ENCODE measurements at places on chromosomes 2 and 18.

- no peak for DNase-seq
Measured at GRCh38 chr2:39855856-39856255, 76.8 kb upstream of the THUMPD2 start.

DNA sequence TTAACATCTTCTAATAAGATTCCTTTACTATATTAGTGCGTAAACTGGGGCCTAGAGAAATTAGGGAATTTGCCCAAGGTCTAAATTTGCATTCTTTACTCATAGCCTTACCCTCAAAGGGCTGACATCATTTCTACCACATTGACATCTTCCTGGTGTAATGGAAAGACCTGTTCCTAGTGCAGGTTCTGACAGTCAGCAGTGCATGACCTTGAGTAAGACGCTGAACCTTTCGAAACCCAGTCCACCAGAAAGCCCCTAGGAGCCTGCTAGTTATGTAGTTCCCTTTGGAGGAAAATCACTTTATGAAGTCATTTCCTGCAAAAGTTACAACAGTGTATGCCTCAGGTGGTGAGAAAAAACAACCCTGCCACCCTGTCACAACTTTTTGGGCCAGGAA lies 388.3 kb downstream of the TNS1 start:
- no peak for DNase-seq

GRCh38 chr2:173145454-173145853 lies 69.8 kb downstream of the MAP3K20 start:
- DNase-seq = no peak

DNA sequence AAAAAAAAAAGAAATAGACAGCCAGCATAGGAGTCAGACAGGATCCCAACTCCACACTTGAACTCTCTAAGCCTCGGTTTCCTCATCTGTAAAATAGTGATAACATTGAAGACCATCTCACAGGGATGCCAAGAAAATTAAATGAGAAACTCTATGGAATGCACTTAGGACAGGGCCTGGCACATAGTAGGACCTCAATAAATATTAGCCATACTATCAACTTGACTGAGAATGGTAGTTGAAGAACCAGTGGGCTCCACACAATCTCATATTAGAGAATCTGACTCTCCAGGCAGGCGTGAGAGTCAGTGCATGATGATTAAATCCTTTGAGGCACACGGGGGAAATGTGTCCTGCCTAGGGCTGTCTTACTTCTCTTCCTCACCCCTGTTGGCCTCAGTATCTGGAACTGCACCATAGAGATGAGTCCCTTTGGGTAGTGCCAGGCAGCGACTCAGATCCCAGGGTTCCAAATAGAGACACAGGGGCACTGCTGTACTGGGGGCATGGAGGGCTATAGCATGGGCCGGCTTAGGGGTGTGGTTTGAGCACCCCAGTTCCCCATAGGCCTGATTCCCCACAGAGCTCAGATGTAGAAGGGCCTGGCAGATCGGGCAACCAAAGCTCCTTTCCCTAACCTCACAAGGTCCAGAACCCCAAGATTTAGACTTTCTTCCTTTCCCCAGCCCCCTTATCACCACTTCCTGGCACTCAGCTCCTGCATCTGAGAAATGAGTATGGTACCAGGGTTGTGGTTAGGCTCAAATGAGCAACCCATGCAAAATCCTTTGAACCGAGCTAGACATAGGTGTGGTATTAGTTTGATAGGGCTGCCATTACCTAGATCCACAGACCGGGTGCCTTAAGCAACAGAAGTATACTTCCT lies 51.3 kb upstream of the CAB39 start:
- DNase-seq = no peak

- no peak for DNase-seq
Measured at GRCh38 chr2:140498360-140498759, 1632.5 kb downstream of the LRP1B start.

- no peak for DNase-seq
Measured at GRCh38 chr18:48709371-48710062, 170.7 kb downstream of the CTIF start.

- no peak for DNase-seq
Measured at GRCh38 chr2:85852937-85853498, 35.8 kb downstream of the ST3GAL5 start.

GRCh38 chr18:53864770-53865169 lies 359.7 kb downstream of the MBD2 start:
- no peak for DNase-seq

GRCh38 chr18:51134721-51135120 lies 62.8 kb downstream of the MEX3C start:
- DNase-seq = no peak

DNA sequence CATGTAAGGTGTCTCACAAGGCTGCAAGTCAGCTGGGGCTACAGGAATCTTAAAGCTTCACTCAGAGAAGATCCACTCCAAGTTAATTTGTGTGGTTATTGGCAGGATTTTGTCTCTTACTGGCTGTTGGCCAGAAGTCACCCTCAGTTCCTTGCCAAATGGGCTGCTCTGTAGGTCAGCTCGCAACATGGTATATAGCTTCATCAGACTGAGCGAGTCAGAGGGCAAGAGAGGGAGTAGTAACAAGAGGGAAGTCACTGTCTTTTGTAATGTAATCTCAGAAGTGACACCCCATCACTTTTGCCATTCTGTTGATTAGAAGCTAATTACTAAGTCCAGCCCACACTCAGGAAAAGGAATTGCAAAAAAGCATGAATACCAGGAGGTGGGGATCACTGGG lies 119.5 kb downstream of the LRRTM1 start:
- no peak for DNase-seq

GRCh38 chr2:36413218-36413617 lies 57.6 kb downstream of the CRIM1 start:
- DNase-seq = no peak

- DNase-seq = no peak
Measured at GRCh38 chr18:10559553-10560451, 34.0 kb downstream of the NAPG start.

DNA sequence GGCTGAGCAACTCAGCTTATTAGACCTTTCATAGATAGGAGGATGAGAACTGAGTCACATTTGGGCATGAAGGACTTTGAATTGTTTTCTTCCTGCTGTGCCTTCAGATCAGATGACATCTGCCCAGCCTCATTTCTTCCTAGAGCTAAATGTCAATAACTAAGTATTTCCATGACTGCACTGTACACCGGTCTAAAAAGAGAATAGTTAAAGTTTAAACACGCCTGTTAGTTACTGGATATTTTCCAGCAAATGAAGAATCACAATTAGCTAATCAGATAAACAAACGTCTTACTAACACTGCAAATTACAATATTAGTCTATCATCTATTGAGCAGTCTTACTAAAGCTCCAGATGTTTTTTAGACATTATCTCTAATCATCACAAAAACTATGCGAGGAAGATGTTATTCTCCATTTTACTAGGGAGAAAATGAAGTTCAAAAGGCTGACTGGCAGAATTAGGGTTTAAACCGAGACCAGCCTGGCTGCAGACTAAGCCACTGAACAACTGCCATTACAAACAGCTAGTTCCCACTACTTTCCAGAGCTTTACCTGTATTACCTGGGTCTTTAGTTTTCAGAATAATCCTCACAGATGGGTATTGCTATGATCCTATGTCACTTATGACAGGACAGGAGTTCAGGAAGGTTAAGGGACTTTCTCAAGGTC lies 69.4 kb upstream of the ZNF397 start:
- no peak for DNase-seq

GRCh38 chr18:38923126-38923525 lies 1357.5 kb upstream of the CELF4 start:
- no peak for DNase-seq

GRCh38 chr2:68643011-68643873 lies at the start of gene PROKR1:
Gene PROKR1, plus strand, starts transcription at chr2:68643579. Its CDS starts 2,243 bp downstream, at chr2:68645822.
- no peak for DNase-seq

GRCh38 chr2:160993654-160994061 lies 166.6 kb upstream of the TANK start:
- DNase-seq = no peak

DNA sequence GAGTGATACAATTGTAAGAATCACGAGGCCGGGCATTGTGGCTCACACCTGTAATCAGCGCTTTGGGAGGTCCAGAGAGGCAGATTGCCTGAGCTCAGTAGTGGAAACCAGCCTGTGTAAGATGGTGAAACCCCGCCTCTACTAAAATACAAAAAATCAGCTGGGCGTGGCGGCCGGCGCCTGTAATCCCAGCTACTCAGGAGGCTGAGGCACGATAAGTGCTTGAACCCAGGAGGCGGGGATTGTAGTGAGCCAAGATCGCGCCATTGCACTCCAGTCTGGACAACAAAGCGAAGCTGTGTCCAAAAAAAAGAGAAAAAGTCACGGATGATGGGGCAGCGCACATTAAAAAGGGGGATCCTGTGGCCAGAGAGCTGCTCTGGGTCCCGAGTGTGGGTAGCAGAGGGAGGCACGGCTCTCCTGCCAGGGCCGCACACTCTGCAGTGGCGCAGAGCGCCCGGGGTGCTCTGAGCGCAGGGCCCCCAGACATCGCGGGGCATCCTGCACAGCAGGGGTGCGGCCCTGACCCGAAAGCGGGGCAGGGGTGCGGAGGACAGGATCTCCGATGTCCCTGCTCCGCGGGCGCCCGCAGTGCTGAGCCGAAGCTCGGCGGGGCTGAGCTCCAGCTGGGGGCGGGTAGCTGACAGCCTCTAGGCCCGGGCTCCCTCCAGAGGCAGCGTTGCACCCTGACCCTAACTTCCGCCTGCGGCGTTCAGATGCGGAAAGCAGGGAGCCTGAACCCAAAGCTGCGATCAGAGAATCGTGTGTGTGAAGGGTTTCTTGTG lies 30.4 kb upstream of the RAB6D start:
- no peak for DNase-seq

DNA sequence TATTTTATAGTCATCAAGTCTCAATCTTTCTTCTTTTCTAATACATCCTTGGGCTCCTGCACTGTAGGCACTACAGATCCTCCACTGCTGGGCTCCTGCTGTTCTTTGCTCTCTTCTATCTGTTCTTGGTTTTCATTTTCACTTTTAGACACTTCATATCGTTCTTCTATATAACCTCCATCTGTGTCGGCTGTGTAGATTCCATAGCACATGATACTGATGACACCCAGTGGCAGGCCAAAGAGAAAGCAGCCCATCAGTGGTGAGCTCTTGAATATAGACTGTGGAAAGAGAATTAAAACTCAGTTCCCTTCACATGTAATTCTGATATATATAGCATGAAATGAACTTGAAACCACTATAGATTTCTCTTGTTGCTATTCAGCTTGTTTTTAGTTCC lies 38.0 kb downstream of the TMX3 start:
- no peak for DNase-seq

- no peak for DNase-seq
Measured at GRCh38 chr18:22141211-22141610, 28.2 kb upstream of the GATA6 start.

DNA sequence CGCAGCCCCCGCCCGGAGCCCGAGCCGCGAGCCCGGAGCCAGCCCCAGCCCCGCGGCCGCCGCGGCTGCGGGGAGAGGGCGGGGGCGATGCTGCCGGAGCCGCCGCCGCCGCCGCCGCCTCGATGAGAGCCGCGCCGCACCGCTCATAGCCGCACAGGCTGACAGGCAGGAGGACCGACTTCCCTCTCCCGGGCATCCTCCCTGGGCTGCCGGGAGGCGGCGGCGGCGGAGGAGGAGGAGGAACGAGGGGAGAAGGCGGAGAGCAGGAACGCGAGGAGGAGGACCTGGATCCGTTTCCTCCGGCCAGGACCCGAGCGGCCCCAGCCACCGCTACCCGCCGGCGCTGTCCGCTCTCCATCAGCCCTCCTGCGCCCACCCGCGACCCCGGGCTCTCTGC lies 370 bp downstream of the KLHL29 start:
- DNase-seq = peak; percentile 54

GRCh38 chr18:41134426-41134825 lies 820.6 kb upstream of the PIK3C3 start:
- no peak for DNase-seq

- DNase-seq = no peak
Measured at GRCh38 chr18:45755934-45756333, 32.0 kb downstream of the SLC14A1 start.

GRCh38 chr2:85238607-85239006 lies 89.2 kb downstream of the TGOLN2 start:
- DNase-seq = no peak

DNA sequence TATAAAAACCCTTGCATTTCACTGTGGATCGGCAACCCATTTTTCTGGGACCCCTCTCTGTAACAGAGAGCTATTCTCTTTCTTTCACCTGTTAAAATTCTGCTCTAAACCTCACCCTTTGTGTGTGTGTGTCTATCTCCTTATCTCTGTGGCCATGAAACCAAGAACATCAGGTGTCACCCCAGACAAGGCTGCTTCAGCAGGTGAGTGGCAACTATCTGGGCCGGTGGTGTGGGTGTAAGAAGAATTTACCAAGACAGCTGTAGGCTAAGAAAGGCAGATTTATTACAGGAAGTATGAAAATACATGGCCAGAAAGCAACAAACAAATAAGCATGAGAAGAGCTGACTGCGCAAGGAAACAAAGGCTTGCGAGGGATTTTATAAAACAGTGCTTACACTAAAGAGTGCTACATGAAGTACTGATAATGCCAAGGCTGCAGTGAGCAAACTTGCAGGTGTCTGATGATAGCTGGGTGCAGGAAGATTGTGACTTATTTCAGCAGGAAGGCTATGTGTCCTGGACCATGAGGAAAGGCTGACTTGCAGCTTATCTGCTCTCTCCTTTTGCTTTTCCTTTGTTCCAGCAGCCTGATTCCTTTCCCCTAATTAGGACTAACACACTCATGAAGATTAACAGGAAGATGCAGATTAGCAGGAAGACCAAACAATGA lies 421.1 kb downstream of the PTH2R start:
- no peak for DNase-seq

GRCh38 chr2:10522726-10523405 lies 74.7 kb upstream of the ODC1 start:
- no peak for DNase-seq

GRCh38 chr2:44181648-44182047 lies 13.0 kb downstream of the PPM1B start:
- DNase-seq = no peak

DNA sequence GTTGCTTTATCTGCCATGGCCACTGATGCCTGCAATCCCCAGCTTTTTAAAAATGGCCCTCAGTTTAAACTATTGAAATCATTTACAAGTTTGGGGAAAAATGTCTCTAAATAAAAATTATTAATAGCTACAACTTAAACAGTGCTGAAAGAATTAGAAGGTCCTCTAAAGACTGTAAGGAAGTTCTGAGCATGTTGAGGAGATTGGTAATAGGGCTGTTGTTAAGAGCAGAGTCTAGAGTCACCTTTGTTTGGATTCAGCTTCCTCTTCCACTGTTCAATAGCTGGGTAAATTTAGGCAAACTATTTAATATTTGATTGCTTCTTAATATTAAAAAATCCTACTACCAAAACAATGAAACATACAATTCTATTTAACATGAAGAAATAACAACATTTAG lies 1127.1 kb upstream of the DDX18 start:
- DNase-seq = no peak

DNA sequence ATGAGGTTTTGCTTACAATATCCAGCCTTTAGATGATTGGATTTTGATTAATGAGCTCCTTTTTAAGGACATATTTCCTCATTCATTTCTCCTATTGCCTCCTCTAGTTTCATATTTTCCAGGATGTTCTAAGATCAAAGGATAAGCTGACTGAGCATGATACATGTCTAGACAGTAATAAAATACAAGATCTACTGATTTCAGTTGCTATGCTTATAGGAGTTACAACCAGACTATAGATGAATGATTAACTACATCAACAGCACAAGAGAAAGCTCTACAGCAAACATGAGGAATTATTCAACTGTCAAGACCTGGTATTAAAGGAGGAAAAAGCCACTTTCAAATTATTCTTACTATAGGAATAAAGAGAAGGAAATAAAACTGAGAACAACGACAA lies 85.0 kb upstream of the LINC00305 start:
- no peak for DNase-seq

GRCh38 chr2:146785101-146785500 lies 1059.7 kb upstream of the ACVR2A start:
- DNase-seq = no peak
